ENCODE measurements at places on chromosomes 7 and 10.

DNA sequence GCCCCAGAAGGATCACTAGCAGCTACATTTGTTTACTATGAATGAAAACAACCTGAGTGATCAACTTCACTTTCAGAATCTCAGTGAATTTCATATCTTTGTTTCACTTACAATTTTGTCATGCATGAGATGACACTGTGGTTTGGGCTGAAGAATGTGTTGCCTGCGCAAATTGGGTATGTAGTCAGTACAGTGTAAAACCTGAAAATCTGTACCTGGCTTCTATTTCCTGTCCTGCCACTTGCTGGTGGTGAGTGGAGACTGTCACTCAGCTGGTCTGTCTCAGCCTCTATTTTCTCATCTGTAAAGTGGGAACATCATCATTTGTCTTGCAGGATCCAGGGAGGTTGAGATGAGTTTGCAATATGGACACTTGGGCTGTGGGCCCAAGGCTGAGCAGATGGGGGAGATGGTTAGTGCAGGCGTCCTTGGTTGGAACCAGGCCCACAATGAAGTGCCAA is 118.0 kb downstream of the WDFY4 start:
- no peak for DNase-seq

DNA sequence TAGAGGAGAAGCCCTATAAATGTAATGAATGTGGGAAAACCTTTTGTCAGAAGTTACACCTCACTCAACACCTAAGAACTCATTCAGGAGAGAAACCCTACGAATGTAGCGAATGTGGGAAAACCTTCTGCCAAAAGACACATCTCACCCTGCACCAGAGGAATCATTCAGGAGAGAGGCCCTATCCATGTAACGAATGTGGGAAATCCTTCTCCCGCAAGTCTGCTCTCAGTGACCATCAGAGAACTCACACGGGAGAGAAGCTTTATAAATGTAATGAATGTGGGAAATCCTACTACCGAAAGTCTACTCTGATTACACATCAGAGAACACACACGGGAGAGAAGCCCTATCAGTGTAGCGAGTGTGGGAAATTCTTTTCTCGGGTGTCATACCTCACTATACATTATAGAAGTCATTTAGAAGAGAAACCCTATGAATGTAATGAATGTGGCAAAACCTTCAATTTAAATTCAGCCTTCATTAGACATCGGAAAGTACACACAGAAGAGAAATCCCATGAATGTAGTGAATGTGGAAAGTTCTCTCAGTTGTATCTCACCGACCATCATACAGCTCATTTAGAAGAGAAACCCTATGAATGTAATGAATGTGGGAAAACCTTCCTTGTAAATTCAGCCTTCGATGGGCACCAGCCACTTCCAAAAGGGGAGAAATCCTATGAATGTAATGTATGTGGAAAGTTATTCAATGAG is 18.9 kb downstream of the RBAK start:
- peak; percentile 40 for DNase-seq

DNA sequence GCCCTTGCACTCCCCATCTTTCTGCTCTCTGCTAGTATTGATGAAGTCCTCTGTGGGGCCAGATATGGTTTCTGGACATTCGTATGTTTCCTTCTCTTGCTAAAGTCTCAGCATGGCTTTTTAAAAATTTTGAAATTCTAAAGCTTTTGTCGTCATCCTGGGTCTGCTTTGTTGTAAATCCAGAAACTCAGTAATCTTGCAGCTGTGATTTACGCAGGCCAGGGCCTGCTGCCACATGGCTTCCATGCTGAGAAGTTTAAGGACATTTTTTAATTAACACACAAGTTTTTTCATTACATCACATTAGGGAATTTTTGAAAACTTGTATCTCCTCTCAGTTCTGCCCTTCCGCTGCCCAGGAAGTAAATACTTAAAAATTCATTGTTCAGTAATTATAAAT is 686.1 kb upstream of the IGFBP3 start:
- DNase-seq = no peak

GRCh38 chr10:32979041-32979440 is 21.0 kb upstream of the ITGB1 start:
- no peak for DNase-seq

DNA sequence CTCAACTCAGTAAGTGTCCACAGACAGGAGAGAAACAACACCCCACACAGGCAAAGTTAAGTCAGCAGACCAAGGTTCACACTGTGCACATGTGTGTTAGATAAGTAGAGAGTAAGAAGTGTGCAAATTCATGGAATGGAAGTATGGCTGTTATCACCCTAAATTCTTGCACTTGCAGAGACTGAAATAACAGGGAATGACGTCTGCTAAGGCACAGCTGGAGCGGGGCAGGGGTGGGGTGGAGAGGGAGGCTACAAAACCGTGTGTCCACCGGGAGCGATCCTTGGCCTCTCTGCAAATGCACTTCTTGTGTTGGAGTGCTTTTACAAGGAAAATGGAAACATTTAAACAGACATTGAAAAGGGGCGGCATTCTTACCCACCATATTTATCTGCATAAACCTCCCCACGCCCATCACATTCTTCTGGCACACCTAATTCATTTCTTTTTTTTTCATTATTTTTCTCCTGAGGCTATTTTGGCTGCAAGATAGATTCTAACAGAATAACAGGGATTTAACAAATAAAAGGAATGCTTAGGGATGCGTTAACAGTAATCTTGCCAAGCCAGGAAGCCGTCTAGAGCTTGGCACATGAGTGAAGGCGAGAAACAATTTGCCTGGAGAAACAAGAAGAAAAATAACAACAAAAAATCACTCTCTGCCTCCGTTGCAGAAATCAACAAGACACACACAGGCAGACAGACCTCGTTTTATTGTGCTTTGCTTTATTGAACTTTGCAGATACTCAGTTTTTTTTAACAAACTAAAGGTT is 30.1 kb downstream of the TNS3 start:
- no peak for DNase-seq

GRCh38 chr7:29370531-29371314 is 176.1 kb downstream of the CHN2 start:
- no peak for DNase-seq

DNA sequence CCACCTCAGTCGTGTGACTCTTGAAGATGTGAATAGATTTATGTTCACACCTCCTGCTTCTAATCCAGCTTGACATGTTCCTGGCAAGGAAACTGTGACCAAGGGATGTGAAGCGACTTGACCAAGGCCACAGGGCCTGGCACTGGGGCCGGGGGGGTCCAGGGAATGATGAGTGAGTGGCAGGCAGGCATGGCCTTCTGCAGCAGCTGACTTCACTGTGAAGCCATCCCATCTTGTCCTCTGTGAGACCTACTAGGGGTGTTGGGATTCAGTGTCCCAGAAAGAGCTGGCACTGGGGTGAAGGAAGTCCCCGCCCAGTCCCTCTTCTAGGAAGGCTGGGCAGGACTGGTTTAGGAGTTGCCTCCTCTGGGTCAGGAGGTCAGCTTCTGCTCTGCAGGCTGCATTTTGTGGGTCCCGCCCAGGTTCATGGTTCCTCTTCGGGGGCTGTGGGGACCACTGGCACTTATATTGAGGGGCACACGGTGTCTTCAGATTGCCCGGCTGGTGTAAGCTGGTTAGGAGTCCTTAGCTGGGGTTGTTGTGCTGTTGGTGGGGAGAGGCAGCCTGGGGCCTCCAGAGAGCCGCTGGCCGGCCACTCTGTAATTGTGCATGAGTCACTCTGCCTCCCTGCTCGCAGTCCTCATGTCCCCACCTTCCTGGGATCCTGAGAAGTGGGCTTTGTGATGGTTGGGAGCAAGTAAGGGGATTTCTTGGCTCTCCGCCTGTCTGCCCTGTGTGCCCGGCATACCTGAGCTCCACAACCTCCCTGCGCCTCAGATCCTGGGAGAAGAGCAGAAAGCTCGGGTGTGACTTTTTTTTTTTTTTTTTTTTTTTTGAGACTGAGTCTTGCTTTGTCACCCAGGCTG is 11.0 kb downstream of the ZMIZ1 start:
- no peak for DNase-seq

- peak; percentile 85 for DNase-seq
These were observed 65.8 kb upstream of the FRMD4A start for GRCh38 chr10:14396411-14397048.

GRCh38 chr7:49852619-49853462 is 79.4 kb downstream of the VWC2 start:
- DNase-seq = peak; percentile 72

- no peak for DNase-seq
These were observed 116.6 kb downstream of the INPP5A start for GRCh38 chr10:132654121-132654571.

DNA sequence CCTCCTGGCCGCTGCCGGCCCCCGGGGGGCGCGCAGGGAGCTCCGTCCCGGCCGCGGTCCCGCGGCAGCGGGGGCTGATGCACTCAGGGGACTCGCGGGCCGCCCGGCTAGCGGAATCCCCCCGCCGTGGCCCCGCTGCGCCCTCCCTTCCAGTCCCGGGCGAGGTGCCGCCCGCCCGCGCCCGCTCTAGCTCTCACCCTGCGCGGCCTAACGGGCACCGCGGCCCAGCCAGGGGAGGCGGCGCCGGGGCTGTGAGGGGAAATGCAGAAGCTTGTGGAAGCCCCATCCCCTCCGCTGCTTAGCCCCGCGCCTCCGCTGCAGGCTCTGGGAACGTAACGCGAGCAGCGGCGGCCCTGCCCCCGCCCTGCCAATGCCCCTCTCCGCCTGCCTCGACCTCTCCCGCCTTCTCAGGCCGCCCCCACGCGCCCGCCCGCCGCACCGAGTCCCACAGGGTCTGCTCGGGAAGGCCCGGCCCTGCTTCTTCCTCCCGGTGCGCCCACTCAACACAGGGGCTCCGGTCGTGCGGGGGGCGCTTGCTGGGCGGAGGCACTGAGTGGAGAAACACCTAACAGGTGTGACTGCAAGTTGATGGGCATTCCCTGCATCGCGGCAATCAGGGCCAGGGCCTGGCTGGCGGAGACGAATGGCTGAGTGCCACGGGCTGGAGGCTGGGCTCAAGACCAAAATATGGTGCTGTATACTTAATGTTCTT is 384 bp upstream of the TMEM229A start:
- no peak for DNase-seq

DNA sequence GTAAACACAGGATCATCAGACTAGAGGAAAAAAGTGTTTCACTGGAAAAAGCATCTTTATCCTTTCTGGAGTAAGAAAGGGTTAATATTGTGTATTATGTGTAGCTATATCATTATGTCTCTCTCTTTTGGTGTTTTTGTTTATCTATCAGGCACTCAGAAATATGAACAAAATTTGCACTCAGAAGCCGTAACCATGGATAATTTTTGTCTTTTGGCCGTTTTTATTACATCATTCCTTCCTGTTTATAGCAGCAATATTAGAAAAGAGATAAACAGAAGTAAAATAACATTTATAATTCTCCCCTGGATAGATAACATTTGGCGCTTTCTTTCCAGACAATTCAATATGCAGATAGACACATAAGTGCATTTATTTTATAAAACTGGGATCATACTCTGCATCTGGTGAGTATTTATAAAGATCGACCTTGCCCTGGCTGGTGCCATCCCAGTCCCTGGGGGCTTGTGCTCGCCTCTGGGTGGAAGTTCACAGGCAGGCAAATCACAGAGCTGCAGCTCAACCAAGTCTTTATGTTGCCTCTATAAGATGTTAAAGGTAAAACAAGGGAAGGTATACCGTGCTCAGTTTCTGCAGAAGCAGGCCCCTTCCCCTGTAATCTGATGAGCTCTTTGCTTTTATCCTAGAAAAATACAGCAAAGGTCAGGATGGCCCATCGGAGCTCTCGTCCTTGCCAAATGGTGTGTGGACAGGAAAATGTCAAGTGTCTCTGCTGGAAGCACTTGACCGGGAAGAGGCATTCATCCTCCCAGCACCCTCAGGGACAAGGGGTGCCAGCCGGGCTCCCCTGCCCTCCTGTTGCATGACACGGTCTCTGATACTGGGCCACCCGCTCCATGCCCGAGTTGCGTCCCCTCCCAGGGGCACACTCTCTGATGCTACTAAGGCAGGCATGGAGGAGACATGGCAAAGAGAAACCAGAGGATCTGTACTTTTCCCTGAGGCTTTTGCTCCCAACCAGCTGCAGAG is 43.9 kb downstream of the PYROXD2 start:
- DNase-seq = no peak

DNA sequence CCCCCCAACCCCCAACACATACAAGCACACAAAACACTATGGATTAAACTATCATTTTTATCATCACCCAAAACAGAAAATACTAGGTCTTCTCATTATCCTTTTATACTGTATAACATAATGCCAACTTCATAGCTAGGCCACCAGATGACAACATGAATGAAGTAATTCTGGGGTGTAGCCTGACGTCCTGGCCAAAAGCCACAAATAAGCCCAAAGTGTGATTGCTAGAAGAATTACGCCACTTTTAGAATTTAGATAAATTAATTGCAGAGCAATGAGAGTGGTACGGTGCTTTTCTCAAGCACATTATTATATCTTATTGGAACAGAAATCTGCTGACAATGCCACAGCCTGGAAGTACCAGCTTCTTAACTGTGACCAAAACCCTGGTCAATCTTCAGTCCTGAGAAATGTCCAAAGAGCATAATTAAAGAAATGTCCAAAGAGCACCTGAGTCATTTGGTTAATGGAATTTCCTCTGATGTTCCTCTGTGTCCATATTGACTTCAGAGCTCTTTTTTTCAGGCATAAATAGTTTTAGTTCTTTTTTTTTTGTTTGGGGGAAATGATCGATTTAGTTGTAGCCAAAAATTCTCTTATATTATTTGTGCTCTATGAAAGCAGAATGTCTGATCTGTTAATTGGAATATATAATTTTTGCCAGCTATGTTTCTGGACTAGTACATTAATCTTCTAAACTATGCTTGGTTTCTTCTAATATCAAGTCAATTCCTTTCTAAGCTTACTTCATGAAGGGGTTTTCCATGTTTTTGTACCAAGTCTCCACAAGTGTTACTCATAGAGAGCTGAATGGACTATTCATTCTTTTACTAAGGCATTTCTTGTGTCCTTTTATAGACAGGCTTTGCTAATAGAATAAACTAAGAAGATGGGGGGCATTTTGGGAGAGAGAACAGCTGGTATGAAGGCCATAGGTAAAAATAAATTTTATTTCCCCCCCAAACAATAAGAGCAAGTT is 233.4 kb upstream of the SLC26A5 start:
- no peak for DNase-seq

Measured in ACHN (cell line).